Adipocyte (in vitro differentiated cells): ENCODE measurements at places on chromosomes 1 and 21.

- DNase-seq = no peak
Measured at GRCh38 chr1:16946646-16947045, 24.9 kb downstream of the CROCC start.

GRCh38 chr1:211469938-211470529, 21.9 kb downstream of the RD3 start:
- peak; percentile 85 for DNase-seq

- DNase-seq = peak; percentile 51
Measured at GRCh38 chr1:214002472-214002871, 14.7 kb downstream of the PROX1 start.

- no peak for DNase-seq
Measured at GRCh38 chr1:29426701-29427279, 190.5 kb downstream of the PTPRU start.

DNA sequence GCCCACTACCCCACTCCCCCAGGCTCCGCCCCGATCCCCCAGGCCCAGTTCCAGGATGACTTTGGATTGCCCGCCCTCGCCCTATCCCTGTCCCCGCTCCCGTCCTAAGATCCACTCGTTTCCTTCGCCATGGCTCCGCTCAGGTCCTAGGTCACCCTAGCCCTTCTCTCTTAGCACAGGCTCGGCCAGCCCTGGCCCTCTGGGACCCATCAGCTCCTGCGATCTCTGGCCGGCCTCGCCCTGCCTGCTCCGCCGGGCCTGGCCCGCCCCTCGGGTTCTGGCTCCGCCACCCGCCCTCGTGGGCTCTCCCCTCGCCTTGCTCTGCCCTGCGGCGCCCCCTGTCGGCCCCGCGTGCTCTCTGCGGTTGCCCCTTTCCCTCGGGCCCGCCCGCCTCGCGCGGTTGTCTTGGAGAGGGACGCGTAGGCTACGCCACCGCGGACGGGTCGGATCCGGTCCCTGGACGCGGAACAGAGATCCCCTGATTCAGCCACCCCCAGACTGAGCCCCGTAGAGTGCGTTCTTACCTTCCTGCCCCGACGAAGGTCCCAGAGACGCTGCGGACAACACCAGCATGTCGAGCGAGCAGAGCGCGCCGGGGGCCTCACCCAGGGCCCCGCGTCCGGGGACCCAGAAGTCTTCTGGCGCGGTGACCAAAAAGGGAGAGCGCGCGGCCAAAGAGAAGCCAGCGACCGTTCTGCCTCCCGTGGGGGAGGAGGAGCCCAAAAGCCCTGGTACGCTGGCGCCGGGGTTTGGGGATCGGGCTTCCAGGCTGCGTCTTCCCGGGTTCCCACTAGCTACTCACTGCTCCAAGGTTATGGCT, at the start of gene LRRC71:
TSS of gene LRRC71 (plus strand) at position 400 of the 820 bp plus-strand sequence. CDS start at position 572, 172 bp downstream.
- DNase-seq = peak; percentile 95

DNA sequence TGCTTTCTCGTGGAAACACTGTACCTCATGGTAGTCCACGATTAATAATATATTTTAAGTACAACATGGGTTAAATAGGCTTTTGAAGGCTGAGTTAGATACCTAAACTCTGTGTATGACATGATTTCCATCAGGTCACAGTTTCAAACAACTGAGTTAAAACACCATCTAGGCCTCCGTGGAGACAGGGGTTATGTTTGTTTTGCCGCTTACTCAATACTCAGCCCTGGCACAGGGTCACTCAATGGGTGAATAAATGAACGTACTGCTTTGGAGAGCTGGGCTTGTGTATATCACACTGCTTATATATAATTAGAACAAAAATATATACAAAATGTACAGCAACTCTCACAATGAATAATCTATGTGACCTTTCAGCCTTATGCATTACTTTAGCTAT, 72.5 kb downstream of the PLPPR5 start:
- no peak for DNase-seq

GRCh38 chr1:233107130-233107660, 156.8 kb downstream of the NTPCR start:
- DNase-seq = peak; percentile 65
